NCI-H1436 (cell line): ENCODE measurements at places on chromosomes 12 and 14.

GRCh38 chr12:570921-571794, 92.1 kb downstream of the NINJ2 start:
- DNase-seq, result no peak

- DNase-seq, result no peak
Observed at GRCh38 chr12:64660237-64661018, 50.1 kb downstream of the RASSF3 start.

GRCh38 chr12:57250541-57250940, 446 bp downstream of the STAC3 start:
- no peak for DNase-seq

DNA sequence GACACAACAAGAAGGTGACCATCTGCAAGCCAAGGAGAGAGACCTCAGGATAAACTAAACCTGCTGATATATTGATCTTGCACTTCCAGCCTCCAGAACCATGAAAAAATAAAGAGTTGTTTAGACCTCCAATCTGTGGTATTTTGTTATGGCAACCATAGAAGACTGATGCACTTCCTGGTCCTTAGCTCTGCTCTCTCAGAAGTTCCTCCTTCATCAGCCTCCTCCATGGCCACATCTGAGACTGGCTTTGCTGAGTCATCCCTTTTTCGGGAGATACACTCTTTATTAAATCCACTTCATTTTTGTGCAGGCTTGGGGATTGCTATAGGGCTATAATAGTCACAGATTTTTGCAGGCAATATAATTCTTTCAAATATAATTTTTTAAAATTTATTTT, 89.6 kb upstream of the ATF7IP start:
- DNase-seq, result no peak

DNA sequence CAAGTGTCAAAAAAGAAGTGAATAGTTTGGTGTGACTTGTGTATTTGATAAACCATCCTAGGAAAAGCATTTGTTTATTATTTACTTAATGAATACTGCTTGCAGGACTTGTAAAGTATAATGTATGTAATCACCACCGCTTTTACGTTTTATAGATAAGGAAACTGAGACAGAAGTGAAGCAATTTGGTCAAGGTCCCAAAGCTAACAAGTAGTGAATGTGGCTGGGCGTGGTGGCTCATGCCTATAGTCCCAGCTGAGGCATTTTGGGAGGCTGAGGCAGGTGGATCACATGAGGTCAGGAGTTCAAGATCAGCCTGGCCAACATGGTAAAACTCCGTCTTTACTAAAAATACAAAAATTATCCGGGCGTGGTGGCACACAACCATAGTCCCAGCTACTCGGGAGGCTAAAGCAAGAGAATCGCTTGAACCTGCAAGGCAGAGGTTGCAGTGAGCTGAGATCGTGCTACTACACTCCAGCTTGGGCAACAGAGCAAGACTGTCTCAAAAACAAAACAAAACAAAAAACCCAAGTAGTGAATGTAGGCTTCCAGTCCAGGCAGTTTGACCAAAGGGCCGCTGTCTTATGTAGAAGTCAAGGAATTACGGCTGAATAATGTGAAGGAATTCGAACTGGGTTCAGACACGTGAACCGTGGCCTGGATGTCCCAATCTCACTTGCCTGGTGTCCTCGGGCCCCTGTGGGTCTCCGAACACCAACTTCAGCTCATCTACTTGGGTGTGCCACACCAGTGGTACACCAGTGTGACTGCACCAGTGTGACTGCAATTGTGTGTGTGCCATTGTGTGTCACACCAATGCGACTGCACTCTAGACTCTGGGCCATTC, 88.3 kb upstream of the MED13L start:
- no peak for DNase-seq

DNA sequence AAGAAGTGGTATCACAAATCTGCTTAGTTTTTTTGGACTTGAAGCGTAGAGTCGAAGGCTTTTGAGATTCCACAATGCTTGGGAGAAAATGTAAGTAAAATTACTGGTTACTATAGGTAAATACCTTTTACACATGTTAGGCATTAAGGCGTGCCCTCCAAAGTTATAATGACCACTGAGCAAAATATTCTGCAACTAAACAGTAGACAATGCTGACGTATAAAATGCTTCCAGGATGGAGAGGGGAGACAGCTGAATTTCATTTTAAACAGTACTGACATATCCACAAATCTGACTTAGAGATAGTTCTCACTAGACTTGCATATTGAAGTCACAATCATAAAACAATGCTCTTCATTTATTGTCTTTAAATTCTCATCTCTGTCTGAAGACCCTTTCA, 144.5 kb upstream of the DCN start:
- DNase-seq, result no peak

DNA sequence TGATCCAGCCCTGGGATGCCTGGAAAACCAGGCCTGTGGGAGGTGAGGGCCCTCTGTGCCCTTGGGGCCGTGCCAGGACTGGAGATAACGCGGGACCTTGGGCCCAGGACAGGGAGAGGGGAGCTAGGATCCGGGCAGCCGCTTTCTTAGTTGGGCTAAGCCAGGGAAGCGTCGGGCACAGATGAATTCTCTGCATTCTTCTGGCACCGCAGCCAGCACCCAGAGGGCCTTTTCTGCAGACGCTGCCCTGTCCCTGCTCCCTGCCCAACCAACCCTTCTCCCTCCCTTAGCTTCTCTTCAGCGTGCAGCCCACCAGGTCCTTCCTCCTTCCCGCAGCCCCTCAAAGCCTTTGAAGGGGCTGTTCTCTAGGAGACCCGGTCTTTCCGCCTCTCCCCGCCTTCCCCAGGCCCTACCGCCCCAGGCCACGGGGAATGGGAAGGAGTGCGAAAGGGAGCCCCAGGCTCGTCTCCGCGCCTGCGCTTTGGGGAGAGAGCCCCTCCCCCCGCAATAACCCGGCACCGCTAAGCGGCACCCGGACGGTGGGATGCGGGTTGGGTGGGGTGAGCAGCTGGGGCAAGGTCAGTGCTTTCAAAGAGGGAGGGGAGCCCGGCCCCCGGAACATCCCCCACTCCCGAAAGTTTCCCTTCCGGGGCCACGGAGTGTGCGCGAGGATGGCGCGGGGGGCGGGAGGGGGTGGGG, 663 bp downstream of the NCKAP5L start:
- DNase-seq, result peak; percentile 36

GRCh38 chr14:30607156-30607780, 14.9 kb upstream of the SCFD1 start:
- no peak for DNase-seq

DNA sequence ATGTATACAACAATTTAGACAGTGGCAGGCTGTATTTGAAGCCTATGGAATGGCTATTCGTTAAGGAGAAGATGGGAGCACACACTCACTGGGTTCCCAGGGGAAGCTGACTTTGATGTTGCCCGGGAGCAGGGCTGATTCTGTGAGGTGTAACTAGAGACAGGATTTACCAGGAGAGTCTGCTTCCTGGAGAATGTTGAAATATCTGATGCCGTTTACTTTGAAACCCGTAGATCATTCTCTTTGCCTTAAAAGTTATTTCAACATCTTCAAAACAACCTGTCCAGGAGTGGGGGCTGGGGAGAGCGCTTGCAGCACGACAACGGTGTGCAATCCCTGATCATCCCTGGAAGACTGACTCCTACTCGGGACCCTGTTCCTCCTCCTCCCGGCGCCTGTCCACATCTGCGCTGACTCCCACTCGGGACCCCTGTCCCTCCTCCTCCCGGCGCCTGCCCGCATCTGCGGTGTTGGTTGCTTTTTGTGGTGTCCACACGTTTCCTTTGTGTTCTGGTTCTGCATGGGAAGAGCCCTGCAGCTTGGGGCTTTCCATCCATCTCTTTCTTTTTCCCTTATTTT, 72.6 kb downstream of the AACS start:
- DNase-seq, result no peak

DNA sequence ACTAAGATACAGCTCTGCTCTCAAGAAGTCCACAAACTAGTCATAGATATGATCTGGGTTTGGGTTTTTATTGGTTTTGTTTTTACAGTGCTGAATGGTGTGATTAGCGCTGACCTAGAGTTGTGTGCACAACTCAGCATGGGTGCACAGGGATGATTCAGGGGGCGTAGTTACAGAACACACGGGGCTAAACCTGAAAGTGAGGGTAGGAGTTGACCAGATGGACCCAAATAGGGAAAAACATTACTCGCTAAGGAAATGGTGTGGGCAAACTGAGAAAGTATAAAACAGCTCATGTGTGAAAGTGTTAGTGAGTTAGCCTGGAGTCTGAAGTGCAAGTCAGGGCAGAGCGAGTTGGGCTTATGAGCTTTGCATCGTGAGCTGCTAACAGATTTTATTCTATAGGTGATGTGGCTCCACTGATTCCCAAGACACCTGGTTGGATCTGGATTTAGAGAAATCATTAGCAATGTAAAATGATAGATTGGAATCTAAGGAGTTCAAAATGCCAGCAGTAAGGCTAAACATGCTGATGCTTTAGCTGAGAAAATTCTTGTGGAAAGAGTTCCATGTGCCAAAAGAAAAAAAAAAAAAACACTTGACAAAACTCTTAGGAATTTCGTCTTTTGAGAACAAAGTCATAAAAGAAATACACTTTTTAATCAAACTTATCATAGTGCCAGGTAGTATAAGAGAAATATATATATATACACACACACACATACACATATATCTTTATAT, 134.9 kb downstream of the SLC5A8 start:
- no peak for DNase-seq

GRCh38 chr12:765840-766239, 13.5 kb downstream of the WNK1 start:
- DNase-seq, result no peak

DNA sequence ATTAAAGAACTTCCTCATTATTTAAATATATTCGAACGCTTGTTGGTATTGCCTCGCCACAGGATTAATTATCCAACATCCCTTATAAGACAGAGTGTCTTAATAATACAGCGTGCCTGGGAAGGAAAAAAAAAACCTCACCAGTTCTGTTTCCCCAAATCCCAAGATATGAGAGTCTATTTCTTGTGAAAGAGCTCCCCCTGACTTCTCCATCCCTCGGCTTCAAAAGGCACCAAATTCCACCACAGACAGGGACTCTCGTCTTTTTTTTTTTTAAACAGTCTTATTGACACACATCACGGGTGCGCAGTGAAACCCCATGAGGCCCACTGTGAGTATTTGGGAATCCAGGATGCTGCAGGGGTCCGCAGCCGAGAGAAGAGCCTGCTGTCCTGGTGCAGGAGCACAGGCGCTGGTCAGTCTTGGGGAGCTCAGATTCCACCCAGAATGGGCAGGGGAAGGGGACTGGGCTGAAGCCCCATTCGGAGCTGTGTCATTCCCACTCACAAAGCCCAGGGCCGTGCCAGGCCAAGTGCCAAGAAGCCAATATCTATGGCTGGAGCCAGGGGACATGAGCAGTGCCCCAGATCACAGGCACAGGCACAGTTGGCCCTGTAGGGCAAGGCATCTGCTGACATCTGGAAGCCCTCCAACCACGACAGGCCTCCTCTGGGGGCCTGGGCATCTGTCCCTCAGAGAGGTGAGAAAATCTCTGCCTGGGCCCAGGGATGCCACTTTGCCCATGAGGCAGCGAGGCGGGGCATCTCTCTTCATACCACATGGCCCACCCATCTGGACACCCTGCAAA, 71.9 kb downstream of the BCL11B start:
- DNase-seq, result no peak

- no peak for DNase-seq
Observed at GRCh38 chr14:22668417-22668816, 24.3 kb upstream of the OR6J1 start.

DNA sequence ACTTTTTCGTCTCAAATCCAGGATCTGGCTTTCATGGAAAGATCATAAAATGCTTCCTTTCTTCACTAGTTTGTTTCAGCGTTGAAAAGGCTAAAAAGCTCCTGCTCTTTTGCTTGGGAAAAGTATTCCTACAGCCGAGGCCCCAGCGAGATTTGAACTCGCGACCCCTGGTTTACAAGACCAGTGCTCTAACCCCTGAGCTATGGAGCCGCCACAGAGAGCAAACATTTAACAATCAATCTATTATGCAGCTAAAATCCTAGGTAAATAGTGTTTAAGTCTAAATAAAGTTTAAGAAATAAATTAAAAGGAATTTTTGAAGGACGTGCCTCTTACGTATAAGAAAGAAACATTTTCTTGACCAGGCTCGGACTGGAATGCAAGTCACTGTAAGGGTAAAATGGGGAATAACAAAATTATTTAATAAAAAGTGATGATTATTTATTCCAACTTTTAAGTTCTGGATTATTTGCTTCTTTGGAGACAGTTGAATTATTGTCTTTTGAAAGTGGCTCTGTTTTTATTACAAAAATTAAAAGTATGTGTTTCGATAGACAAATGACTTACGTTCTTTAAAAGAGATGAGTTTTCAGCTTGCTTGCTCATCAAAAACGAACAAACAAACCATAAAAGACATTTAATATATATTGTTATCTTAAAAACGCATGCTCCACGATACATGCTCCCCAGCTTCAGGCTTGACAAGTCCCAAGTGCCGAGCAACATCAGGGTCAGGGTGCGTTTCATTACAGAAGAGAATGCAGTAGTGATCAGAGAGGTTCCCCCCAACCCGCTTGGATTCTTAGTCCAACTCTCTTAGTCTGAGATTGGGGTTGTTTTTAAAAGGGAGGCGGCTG, 10.2 kb downstream of the OR6S1 start:
- no peak for DNase-seq

DNA sequence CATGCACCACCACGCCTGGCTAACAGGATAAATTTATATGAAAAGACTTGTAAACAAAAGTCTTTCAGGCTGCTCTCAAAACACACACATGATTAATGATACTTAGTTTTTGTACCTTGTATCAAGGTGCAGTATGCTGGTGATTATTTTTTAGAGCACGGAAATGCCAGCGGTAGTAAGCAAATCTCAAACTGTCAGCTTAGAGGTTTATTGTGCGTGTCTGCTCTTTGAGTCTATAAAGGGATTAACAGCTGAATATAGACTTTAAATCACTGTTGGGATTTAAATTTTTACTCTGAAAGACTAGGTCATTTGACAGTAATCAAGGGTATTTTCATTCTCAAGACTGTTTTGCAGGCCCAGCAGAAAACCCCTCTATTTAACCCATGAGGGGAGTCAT, 50.5 kb downstream of the PLEKHA5 start:
- DNase-seq, result no peak

GRCh38 chr12:87828382-87828973, 200.7 kb downstream of the C12orf50 start:
- DNase-seq, result no peak

- no peak for DNase-seq
Observed at GRCh38 chr12:88946372-88946997, 366.2 kb upstream of the KITLG start.

DNA sequence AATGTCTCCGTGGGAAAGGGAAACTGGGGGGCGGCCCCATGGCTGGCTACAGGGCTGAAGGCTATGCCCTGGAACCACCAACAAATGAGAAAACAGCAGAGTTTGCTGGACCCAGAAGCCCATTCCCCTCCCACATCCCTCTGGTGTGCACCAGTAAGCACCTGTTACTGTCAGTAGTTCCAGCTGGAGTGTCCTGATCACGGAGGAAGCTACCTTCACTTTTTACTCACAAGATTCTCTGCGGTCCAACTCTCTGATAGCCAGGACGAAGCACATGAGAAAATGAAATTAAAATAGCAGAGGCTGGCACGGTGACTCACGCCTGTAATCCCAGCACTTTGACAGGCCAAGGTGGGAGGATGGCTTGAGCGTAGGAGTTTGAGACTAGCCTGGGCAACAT, 22.7 kb upstream of the MEG3 start:
- no peak for DNase-seq

- DNase-seq, result no peak
Observed at GRCh38 chr12:87382436-87382835, 646.8 kb downstream of the C12orf50 start.
